ENCODE measurements at places on chromosomes 6 and 20. TPM values are rescaled to one million over a fixed set of nuclear protein-coding genes. Genes with fewer than 3 reads are reported as not detected.

DNA sequence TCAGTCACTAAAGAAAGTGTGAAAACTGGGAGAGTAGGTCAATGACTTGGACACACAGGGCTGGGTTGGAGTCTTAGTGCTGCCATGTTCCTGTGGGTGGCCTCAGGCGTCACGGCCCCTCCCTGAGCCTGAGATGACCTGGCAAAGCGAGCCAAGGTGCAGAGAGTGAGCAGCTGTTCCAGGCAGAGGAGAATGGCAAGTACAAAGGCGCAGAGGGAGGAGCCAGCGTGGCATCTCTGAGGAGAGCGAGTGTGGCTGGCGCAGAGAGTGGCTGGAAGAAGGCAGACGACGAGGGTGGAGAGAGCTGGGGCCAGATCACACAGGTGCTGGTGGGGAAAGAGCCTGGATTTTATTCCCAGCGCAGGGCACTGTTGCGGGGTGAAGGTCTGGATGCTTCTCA is 20.6 kb upstream of the CHMP4B start:
- no peak for DNase-seq

Gene LIME1
- 0.87 TPM for total RNA-seq

- no peak for DNase-seq
These were observed 608.4 kb upstream of the SYNCRIP start for GRCh38 chr6:86251106-86251505.

GRCh38 chr20:20225325-20226043 is 142.4 kb upstream of the INSM1 start:
- DNase-seq, result no peak

GRCh38 chr6:13351271-13351670 is 22.9 kb upstream of the TBC1D7 start:
- DNase-seq, result no peak

DNA sequence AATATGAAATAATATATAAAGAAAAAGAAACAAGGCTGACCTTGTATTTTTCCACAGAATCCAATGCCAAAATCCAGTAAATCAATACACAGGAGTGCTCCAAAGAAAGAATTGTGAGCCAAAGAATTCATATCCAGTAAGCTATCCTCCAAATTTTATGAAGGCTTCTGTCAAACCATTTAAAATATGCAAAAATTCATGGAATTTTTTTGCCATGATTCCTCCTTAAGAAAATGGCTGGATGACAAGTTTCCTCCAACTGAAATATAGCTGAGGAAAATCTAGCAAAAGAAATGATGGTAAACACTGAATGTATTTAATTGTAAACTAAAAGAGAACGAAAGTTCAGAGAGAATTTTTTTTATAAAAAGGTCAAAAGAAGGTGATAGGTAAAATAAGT is 290.3 kb downstream of the UBE3D start:
- DNase-seq, result no peak

DNA sequence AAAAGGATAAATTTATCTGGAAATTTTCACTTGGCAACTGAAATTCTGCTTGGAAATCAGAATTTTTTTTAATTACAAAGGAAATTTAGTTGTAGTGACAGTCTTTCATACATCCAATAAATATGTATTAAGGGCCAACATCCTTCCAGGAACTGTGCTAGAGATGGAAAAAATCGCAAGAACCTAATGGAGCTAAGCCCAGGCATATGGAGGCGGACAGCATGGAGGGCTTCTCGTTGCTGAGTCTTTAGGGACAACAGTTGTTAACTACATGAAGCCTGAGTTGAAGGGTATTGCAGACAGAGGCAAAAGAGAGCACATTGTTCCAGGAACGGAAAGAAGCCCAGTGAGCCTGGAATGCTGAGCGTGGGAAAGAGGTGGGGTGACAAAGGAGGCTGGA is 208.9 kb downstream of the IBTK start:
- DNase-seq, result no peak

DNA sequence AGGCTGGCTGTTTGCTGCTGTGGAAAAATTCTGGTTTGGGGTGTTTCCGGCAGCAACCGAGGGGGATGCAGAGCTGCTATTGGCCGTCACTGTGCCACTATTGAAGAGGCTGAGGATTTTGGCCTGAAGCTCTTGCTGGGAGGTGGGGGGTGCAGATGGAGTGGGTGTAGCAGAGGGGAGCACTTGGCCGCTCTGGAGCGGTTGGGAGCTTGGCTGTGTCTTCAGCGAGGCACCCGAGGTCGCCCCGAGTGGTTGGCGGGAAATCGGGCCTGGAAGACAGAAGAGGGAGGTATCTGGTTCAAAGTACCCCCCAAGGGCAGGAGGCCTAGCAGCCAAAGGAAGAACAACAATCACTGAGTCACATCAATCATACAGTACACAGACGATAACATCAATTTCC is 27.1 kb downstream of the NCOA5 start:
- no peak for DNase-seq

Gene COL11A2
- under 0.01 TPM for total RNA-seq

- DNase-seq, result no peak
These were observed 301.4 kb upstream of the CDYL start for GRCh38 chr6:4474810-4475209.

Gene PRIM2
- total RNA-seq, result 8.9 TPM

Gene ACTL10
- 1.3 TPM for total RNA-seq

Gene BPIFB1
- not detected for total RNA-seq

DNA sequence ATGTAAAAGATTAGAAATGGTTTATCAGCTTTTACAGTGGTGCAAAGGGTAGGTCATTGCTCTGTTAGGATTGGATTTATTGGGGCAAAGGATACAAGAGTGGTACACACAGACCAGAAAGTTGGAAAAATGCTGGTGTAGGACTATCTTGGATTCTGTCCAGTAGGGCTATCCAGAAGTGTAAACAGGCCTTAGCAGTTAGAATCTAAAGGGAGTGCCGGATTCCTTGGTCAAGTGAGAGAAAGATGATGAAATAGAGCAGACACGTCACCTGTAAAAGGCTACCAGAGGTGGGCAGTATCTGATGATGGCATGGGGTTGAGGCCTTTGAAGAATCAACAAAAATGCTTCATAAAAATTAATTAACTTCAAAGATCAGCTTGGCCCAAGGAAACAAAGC is 975.9 kb downstream of the KIF16B start:
- DNase-seq, result no peak

- DNase-seq, result no peak
These were observed 136.1 kb upstream of the FAM83B start for GRCh38 chr6:54710456-54710855.

GRCh38 chr20:44284032-44284431 is 27.0 kb downstream of the FITM2 start:
- no peak for DNase-seq

- peak; percentile 79 for DNase-seq
These were observed 131.0 kb upstream of the BMP2 start for GRCh38 chr20:6636209-6637159.

Gene MYLK4
- total RNA-seq, result 0.40 TPM

GRCh38 chr6:6614096-6614982 is 25.8 kb downstream of the LY86 start:
- no peak for DNase-seq

- no peak for DNase-seq
These were observed 10.4 kb upstream of the MATN4 start for GRCh38 chr20:45318386-45318939.

DNA sequence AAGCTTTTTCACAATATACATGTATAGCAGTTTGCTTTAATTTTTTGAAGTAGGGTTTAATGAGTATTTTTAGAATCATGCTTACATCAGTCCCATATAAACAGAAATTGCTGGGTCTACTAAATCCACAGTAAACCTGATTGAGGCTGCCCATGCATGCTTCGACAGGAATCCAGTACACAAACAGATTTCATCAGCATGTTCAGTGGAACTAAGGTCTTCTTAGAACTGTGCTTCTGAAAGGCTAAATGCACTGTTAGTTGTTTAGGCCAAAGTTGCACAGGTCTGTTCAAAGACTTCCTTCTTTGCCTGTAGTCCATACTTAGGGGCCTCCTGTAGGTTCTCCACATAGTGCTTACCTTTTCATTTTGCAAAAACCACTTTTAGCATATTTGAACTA is 42.5 kb upstream of the THBS2 start:
- no peak for DNase-seq

GRCh38 chr6:68086199-68086598 is 548.9 kb upstream of the ADGRB3 start:
- DNase-seq, result no peak

GRCh38 chr6:151023342-151023741 is 157.8 kb downstream of the MTHFD1L start:
- no peak for DNase-seq

GRCh38 chr6:109606359-109606758 is 84.6 kb downstream of the AK9 start:
- no peak for DNase-seq

- DNase-seq, result no peak
These were observed 141.1 kb downstream of the RFPL4B start for GRCh38 chr6:112488238-112488637.

DNA sequence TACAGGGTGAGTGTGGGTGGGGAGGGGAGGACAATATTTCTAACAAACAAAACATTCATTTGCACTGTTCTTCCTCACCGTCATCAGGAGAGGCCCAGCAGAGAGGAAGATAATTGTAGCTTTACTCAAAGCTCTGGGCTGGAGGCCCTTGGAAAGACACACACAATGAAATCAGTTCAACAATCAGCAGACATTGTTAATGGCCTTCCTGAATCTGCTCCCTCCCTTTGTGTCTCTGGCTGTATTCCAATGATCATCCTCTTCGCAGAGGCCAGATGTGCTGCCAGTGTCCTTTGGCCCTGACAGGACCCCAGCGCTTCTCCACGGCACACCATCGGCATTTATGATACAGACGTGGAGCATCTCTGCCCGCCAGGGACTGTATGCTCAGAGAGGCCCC is 44.6 kb upstream of the LRFN2 start:
- peak; percentile 20 for DNase-seq

DNA sequence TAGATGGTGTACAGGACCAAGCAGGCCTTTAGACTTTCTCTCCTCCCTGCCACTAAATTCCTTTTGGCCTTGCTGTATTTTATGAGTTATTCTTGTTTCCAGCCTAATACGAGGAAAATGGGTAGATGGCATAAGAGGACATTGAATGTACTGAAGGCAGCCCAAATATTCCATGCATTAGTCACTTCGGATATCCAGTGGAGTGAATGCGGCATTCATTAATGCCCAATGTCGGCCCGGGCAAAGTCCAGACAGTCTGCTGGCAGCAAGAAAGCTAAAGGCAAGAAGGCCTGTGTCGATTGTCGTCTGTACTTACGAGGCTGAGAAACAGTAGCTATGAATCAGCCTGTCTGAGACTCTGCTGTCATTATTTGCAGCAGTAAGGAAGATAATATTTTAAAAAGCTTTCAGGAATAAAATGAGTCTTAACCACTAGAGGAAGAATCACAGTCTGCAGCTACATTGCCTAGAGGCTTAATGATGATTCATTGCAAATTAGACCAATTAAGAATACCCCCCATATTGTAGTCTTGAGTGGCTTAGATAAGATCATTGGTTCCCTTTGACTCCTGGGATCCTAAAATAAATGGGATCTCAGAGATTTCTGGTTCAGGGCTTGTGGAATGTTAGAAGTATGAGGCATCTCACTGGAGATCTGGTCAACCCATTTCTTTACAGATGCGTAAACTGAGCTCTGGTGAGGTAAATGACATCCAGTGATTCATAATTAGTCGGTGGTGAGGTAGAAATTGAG is 534.1 kb upstream of the JAG1 start:
- no peak for DNase-seq

DNA sequence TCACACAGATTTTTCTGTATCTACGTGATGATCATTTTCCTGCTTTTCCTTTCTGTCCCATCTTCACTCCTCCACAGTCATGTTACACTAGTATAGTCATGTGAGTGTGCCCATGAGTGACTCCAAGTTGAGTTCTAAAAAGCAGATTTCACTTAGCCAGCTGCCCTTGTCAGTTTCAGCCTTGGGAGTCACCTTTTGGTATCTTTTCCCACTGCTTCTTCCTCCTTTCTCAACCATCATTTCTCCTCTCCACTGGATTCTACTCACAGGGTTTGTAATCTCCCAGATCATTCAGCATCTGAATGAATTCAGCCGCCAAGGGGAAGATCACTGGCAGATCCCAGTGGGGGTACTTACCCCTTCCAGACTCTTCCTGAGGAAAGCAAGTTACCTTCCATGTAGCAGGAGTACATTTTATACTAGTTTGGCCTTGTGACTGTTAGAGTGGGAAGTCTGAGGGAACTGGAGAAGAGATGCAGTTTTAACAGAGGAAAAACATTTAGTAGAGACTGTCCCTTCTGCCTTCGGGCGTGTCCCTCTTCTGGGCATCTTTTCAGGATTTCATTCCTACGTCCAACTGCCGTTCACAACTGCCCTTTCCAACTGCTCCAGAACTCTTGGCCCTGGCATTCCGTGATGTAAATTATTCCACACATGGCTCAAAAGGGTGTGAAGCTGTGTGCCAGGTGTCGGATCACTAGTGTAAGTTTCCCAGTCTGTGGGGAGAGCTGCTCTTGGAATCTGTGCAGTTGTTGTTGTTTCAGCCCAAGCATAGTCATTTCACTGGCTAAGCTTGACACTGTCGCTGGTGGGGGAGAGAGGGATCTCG is 38.9 kb downstream of the BICRAL start:
- DNase-seq, result no peak

- no peak for DNase-seq
These were observed 5.9 kb upstream of the CDK5RAP1 start for GRCh38 chr20:33407251-33407650.

DNA sequence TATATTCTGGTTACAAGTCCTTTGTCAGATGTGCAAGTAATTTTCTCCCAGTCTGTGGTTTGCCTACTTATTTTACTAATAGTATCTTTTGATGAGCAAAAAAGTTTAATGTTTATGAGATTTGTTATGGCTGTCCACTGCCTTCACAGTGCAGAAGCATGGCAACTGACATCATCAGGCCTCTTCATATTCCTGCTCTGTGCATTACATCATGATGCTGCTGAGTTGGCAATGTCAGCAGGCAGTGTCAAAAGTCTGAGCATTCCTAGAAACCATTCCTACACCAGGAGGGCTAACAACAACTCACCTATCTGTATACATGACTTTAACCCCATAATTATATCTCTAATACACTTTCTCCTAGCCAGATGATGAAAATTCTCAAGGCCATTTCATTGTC is 10.8 kb upstream of the OR2B2 start:
- no peak for DNase-seq

DNA sequence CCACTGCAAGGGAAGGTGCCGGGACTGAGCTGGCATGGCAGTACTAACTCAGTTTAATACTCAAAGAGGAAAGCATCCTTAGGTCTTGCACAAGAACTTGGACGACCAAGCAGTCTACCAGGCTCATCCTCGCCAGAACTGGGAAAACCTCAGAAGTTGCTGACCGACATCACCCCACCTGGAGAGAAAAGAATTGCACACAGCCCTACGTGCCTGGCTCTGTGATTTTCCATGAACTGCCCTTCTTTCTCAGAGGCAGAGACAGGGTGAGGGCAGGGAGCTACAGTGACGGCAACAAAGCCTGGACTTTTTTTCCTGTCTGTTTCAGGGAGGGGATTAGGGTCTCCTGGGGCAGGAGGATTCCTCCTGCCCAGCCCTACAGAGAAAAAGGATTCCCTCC is 8.0 kb downstream of the JAG1 start:
- no peak for DNase-seq

DNA sequence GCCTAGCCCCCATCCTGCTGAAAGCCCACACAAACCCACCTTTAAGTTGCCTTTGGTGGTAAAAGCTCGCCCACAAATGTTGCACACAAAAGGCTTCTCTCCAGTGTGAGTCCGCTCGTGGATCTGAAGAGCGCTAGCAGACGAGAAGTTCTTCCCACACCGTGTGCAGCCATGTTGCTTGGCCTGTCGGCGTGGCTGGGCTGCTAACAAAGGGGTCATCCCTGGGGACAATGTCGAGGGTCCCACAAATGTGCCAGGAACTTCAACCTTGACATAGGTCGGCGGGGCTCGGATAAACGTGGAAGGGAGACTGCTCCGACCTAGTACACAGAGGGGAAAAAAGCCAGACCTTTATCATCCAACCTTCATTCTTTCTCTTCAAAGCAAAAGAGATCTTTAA is 13.5 kb downstream of the SALL4 start:
- no peak for DNase-seq

Gene DEFB123
- not detected for total RNA-seq

Data from lung microvascular endothelial cell (primary cell).